Osteoblast (primary cell): ENCODE measurements at places on chromosomes 11 and 22. TPM values are rescaled to one million over a fixed set of nuclear protein-coding genes. Genes with fewer than 3 reads are reported as not detected.

TNKS1BP1 gene
- 71.6 and 74.6 TPM in 2 replicates for total RNA-seq

GGT5 gene
- 7.2 and 16.2 TPM in 2 replicates for total RNA-seq

DNA sequence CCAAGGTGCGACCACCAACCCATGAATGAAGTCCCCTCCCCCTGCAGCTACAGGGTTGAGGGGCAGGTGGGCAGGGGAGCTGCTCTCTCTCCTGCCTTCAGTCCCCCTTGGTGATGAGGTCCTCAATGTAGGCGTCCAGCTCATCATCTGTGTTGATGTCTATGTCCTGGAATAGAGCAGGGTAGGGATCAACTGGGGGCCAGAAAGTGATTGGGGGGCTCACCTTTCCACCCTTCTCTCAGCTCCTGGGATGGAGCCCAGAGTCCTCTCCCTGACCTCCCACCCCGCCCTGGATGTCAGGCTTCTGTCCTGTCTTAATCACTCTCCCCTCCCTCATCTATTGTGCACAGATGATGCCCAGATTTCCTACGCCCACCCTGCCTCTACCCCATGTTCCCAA, 41.9 kb downstream of the MORC2 start:
- no peak for DNase-seq

DNA sequence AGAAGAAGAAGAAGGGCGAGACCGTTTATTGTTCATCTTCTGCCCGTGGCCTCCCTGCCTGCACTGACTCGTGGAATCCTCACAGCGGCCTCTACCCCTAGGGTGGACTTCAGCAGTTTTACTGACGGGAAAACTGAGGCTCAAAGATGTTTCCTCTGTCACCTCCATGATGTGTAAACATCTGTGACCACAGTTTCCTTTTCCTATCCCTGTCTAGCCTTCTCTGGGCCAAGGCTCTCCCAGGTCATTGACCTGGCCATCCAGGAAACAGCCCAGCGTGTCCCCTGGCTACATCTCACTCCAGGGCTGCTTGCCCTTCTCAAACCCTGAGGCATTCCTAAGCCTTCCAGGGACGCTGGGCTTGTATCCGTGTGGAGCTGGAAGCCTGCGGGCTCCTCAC, 49.0 kb upstream of the GCAT start:
- DNase-seq: no peak

DNA sequence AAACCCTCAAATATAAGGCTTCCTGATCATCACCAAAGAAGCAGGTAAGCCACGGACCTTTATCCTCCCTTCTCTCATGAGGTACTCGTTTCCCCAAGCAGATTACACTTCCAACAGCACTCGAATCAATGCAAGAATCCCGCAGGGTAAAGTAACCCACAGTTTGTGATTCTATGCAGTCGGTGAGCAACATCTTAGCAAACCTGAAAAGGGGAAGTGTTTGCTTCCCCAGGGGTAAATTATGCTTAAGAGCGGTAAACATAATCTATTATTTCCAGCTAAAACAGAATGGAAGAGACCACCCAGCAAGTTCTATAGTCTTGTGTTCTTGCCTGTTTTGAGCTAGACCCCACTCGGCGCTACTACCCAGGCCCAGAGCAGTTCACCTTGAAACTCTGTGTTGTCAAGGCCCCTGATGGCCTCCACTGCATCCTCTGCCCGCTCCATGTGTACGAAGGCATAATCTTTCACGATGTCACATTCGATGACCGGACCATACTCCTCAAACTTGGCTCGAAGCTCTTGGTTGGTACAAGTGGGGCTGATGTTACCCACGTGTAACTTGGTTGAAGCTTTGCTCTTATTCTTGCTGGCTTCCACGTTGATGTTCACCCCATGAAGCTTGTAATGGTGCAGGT, 1.3 kb downstream of the RBM4B start:
- DNase-seq: no peak

GRCh38 chr11:66467756-66468155, 1.1 kb downstream of the PELI3 start:
- DNase-seq: peak; percentile 80

DNA sequence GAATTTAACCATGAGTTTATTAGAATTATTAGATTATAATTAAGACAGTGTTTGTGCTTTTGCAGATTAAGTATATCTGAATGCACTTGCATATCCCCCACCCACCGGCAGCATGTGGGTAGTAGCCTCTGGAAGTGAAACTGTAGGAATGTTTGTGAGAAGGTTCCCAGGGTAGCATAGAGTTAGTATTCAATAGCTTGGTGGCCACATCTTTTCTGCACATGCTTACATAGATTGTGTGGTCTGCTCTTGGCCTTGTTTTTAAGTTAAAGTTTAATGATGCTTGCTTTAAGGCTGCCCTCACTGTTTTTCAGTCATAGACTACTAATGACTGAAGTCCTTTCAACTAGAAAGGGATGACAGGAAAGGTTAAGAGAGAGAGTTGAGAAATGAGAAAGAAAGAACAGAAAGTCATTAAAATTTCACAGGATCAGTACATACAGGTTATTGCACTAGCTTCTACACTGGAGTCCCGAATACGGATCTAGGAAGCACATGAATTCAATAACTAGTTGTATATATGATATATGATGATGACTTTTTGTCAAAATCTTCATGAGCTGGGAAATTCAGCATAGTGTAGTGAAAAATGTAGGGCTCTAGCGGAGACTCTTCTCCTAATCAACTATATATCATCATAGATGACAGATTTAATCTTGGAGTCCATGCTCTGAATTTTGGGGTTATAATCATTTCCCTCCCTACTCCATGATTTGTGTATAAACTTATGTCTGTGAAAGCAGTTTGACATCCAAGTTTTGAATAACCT, 137.1 kb downstream of the ARHGAP42 start:
- DNase-seq: no peak

DNA sequence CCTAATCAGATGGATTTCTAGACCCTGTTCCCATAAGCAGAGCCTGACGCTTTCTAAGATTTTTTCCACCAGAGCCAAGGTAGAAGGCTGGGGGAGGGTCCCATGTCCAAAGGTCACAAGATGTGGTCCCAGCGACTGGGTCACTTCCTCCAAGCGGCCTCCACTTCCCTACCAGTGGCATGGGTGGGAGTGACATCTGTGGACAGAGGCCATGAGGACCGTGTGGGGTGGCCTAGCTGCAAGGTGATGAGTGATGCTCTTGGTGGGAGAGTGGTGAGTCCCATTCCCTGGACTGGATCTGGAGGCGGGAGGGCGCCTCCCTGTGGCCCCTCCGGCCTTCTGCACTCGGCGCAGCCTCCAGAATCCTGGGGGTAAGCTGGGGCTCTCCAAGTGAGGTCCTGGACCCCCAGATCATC, 32.4 kb upstream of the PRR5 start:
- peak; percentile 66 for DNase-seq
